Activated T-cell treated with anti-CD3 and anti-CD28 coated beads, Interleukin-2, amount 50 U/mL, for 4 hours (primary cell): ENCODE measurements at places on chromosomes 13 and 19. TPM values are rescaled to one million over a fixed set of nuclear protein-coding genes. Genes with fewer than 3 reads are reported as not detected.

Gene CD209
- not detected for total RNA-seq

Gene PROZ
- not detected for total RNA-seq

Gene ZNF284
- 1.4 TPM for total RNA-seq

Gene ZNF836
- 3.3 TPM for total RNA-seq

Gene TEX101
- not detected for total RNA-seq

Gene PCDH17
- not detected for total RNA-seq

Gene IFNL1
- total RNA-seq: not detected

Gene PAF1
- total RNA-seq: 50.2 TPM

Gene PGLYRP2
- total RNA-seq: not detected

Gene GSX1
- total RNA-seq: not detected

Gene EPSTI1
- total RNA-seq: 8.9 TPM

Gene ZNF71
- 6.3 TPM for total RNA-seq

Gene SCEL
- not detected for total RNA-seq

Gene ISOC2
- total RNA-seq: 64.5 TPM

Gene KDM4B
- 16.7 TPM for total RNA-seq

Gene ONECUT3
- not detected for total RNA-seq

Gene NKPD1
- 0.33 TPM for total RNA-seq

Gene UBE2L5
- not detected for total RNA-seq

Gene PEAK3
- 0.11 TPM for total RNA-seq

Gene KLK6
- not detected for total RNA-seq

Gene KRTDAP
- total RNA-seq: not detected

Gene MBD3L3
- total RNA-seq: not detected

Gene ZNF536
- total RNA-seq: not detected

Gene LILRB4
- total RNA-seq: not detected

Gene LSM7
- total RNA-seq: 313 TPM

Gene ZNF878
- total RNA-seq: 0.13 TPM

Gene ZNF844
- total RNA-seq: 3.1 TPM

Gene VSTM2B
- not detected for total RNA-seq

Gene CGB3
- total RNA-seq: not detected

Gene PTGIR
- total RNA-seq: 4.3 TPM

Gene CATSPERD
- not detected for total RNA-seq

Gene KIR3DL2
- 1.1 TPM for total RNA-seq

Gene CCDC70
- not detected for total RNA-seq
